ENCODE measurements at places on chromosomes 7 and 10. TPM values are rescaled to one million over a fixed set of nuclear protein-coding genes. Genes with fewer than 3 reads are reported as not detected.
A peak's percentile ranks its signal among the peaks of the same experiment; 100 is the strongest.

DNA sequence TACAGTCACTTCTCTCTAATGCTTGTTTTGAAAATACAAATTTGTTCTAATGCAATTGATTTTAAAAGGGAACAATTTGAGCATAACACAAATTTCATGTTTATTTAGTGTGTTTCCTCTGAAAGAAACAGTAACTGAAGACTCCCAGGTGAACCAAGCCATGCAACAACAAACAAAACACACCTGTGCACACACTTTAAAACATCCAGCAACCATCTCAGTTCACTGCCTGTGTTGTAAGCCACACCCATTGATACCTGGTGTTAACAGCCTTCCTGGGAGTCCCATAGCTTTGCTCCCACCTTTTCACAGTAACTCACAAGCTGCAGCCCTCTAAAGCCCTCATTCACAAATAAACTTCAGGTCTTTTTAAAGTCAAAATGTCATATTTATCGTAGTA, 89.3 kb downstream of the DOCK4 start:
- no peak for ATAC-seq

DNA sequence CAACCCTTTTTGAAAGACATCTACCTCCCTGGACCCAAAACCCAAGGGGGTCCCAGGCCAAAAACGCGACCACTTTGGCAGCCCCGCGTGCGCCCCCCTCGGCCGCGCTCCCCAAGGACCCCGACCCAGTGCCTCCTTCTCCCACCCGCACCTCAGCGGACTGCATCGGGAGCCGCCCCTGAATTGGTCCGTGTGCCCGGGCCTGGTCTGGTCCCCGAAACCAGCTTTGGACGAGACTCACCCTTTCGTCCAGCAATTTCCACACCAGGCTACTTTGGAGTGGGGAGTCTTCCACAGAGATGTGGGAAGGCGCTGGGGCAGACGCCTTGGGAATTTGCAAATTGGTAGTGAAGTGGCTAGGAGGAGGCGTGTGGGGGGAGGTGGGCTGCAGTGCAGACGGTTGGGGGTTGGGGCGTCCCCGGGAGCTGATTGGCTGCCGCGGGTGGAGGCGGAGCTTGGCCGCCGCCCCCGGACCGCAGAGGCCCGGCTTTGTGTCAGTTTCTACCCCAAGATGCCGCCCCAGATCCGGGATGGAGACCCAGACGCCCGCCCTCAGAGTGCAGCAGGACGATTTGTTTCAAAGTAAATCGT, 16.9 kb downstream of the TCAF1 start:
- ATAC-seq = no peak

DNA sequence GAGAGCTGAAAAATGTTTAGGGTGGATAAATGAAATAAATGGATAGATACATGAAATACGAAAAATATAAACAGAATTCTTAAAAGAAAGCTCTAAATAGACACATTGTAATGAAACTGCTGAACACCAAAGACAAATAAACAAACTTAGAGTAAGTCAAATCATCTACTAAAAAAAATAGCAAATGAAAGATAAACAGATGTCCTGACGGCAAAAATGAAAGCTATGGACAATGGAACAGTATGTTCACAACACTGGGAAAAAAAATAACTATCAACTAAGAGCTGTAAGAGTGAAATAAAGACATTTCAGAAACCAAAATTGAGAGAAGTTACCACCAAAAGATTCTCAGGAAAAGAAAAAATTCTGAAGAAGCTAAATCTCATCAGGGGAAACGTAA, 106.1 kb downstream of the SGMS1 start:
- ATAC-seq = no peak

- no peak for ATAC-seq
Observed at GRCh38 chr7:123769371-123769770, 20.6 kb upstream of the WASL start.

DNA sequence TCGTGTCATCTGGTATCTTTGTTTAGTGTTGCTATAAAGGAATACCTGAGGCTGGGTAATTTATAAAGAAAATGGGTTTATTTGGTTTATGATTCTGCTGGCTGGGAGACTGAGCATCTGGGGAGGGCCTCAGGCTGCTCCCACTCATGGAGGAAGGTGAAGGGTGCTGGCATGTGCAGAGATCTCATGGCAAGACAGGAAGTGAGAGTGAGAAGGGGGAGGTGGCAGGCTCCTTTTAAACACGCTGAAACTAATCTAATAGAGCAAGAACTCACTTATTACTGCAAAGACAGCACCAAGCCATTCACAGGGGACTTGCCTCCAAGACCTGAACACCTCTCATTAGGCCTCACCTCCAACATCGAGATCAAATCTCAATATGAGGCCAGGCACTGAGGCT, 11.3 kb downstream of the OIT3 start:
- ATAC-seq = no peak

- no peak for ATAC-seq
Observed at GRCh38 chr10:120041807-120042559, 149.5 kb downstream of the SEC23IP start.

GRCh38 chr10:122019414-122019975, 30.5 kb downstream of the TACC2 start:
- ATAC-seq = no peak

DNA sequence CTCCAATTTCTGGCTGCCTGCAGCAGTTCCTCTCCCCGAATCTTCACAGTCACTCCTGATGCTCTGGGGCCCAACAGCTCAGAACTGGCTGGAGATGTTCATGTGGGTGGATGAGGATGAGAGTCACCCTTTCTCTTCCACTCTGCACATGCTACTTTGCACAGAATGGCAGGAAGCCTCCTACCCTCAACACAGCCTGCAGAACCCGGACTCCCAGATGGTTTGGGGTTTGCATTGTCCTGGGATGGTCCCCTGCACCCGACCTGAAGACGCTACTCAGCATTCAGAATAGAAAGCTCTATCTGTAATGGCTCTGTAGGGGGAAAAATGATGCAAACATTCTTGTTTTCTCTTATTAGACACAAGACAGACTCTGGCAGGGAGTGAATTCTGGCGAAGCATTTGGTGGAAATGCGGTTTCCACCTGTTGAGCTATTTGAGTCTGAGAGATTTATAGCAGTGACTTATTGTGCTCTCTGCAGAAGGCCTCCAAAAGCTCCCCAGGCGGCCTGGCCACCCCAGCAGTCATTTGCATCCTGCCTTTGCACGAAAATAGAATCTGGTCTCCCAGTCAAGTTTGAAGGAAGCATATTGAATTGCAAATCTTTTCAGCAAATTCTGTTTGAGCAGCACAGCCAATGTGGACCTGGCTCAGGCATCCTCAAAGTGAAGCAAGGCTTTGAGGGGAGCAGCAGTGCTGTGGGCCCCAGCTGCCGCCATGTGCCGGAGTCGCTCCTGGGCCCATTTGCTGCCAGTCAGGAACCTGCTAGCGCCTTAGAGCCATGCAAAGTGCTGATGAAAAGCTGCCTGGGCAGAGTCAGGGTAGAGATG, 309.3 kb downstream of the TCERG1L start:
- ATAC-seq = no peak

DNA sequence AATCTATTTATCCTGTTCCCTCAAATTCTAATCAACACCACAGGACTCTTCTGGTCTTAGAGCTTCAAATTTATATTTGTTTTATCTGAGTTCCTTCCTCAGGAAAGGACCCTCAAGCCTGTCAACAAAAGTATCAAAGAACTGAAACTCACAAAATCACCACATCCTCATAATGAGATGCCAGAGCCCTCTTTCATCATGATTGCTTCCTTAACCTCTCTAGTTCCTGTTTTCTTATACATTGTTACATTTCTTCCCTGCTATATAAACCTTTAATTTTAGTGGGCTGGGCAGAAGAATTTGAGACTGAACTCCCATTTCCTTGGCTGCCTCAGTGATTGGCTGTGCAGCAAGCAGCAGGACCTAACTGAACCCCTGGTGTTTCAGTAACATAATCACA, 189.7 kb downstream of the ZNF248 start:
- ATAC-seq = no peak

SUN3 gene
- total RNA-seq = 0.50 TPM

DNA sequence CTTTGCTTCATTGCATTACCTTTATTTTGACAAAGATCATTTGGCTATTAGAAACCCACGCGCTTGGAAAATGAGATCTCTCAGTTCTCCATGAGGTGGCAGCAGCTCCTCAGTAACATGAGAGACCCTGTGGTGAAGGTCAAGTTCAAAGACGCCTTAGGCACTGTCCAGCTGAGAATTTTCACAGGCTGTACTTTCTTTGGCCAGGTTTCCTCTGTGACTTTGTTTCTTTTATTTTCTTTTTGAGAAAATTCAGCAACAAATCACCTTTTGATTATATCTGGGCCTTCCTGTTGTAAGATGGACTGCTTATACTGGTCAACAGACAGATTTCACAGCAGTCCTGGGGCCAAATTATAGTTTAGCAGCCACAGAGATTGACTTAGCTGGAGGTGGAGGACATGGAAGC, 54.5 kb downstream of the RAB18 start:
- peak; percentile 46 for ATAC-seq

GRCh38 chr7:46852795-46853194, 729.1 kb downstream of the TNS3 start:
- no peak for ATAC-seq

- ATAC-seq = no peak
Observed at GRCh38 chr7:54336800-54337199, 205.4 kb upstream of the VSTM2A start.

GRCh38 chr10:124062390-124062789, 31.0 kb downstream of the CHST15 start:
- ATAC-seq = no peak

GRCh38 chr10:112565434-112566053, 118.5 kb downstream of the VTI1A start:
- ATAC-seq = no peak

DNA sequence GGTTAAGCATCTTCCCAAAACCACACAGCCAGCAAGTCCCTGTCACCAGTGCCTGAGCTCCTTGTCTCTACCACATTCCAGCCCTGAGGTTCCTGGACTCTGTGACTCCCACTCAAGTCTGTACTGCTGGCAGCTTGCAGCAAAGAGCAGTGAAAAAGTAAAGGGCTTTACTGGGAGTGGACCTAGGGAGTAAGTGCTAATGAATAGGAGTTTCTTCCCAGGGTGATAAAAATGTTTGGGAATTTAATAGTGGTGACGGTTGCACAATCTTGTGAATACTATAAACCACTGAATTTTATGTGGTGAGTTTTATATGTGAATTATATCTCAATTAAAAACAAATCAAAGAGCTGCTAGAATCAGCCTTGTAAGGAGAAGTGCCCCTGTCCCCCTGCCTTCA, 22.6 kb downstream of the HSPA12A start:
- ATAC-seq = no peak

CLCN1 gene
- total RNA-seq = not detected

- no peak for ATAC-seq
Observed at GRCh38 chr7:131949659-131950058, 393.2 kb upstream of the PODXL start.

GRCh38 chr7:80124526-80125264, 9.9 kb upstream of the GNAI1 start:
- ATAC-seq = no peak

DNA sequence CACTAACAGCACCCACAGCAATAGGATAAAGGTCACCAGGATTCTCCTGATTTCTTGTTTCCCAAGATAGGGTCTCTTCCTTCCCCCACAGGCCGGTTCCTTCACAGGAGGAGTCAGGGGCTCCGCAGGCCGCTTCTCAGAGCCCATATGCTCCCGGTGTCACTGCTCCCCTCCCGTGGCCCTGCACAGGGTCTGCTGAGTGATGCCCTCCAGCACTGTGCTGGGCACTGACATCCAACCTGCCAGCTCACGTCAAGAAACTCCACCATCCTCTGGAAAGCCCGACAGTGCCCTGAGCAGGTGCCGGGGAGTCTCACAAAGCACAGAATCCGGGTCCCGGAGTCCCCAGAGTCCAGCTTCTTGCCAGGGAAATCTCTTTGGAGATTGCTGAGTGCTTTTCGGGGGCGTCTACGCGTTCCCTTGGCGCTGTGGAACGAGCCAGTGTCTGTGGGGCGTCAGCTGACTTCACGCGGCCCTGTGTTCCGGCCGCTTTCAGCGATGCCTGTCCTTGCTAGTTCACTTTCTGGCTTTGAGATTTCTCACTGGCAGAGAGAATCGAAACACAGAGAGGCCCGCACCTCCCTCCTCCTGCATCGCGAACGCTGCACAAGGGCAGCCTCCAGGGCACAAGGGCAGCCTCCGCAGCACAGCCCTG, 567.5 kb downstream of the DNAJB6 start:
- no peak for ATAC-seq

DNA sequence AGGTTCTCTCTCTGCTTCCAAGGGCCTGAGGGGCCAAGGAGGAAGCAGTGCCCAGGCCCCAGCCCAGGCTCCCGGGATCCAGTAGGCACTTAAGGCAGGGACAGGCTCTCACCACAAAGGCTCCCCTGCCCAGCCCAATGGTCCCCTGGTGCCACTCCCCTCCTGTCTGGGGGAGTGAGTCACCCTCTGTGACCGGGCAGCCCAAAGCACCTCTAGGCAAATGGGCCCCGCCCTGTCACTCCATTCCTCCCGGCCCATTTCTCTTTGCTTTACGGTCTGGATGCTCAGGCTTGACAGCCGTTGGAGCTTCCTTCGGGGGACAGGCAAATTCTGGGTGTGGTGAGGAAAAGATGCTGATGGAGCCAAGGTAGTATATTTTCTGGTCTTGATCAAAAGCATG, at the start of gene CALHM3:
TSS of gene CALHM3 (minus strand) at position 106 of the 400 bp plus-strand sequence. CDS start 208 bp downstream, outside the sequence.
- no peak for ATAC-seq

GRCh38 chr10:132727411-132727810, 58.5 kb downstream of the NKX6-2 start:
- ATAC-seq = no peak

DNA sequence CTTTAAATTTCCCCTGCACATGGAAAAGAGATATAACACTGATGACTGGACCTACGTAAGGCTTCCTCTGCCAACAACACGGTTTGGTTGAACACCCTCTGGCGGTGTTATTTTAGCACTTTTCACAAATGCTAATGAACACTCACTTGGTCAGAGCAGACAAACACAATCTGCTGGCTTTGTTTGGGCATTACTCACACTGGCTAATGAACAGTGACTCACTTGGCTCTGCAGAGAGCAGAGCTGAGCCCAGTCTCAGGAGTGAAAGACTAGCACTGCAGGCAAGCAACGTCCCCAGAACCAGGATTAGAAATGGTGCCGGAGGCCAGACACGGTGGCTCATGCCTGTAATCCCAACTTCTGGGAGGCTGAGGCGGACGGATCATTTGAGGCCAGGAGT, 430.8 kb downstream of the PLXNA4 start:
- no peak for ATAC-seq

GRCh38 chr7:24659505-24659904, 86.3 kb downstream of the PALS2 start:
- ATAC-seq = no peak
